Activated gamma-delta T cell treated with anti-CD3 and anti-CD28 coated beads, Interleukin-2, amount 50 U/mL, for 16 hours (primary cell): ENCODE measurements at places on chromosomes 6 and 20.

- no peak for DNase-seq
These were observed 174.7 kb downstream of the DHX35 start for GRCh38 chr20:39136798-39137197.

DNA sequence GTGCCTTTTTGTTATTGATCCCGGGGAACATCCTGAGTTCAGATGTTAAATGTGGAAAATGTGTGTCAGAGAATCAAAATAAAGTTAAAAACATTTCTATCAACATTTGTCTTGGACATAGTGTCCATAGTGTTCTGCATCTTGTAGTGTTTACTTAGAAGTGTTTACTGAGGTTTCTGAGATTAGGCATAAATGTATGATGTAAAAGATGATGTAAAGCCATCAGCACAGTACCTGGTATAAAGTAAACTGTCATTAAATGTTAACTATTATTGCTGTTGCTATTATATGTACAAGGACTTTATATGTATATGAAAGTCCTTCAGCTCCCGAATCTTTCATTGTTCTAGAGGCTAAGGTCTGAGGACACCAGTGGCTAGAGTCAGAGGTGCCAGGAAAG lies 28.2 kb upstream of the VEGFA start:
- no peak for DNase-seq

DNA sequence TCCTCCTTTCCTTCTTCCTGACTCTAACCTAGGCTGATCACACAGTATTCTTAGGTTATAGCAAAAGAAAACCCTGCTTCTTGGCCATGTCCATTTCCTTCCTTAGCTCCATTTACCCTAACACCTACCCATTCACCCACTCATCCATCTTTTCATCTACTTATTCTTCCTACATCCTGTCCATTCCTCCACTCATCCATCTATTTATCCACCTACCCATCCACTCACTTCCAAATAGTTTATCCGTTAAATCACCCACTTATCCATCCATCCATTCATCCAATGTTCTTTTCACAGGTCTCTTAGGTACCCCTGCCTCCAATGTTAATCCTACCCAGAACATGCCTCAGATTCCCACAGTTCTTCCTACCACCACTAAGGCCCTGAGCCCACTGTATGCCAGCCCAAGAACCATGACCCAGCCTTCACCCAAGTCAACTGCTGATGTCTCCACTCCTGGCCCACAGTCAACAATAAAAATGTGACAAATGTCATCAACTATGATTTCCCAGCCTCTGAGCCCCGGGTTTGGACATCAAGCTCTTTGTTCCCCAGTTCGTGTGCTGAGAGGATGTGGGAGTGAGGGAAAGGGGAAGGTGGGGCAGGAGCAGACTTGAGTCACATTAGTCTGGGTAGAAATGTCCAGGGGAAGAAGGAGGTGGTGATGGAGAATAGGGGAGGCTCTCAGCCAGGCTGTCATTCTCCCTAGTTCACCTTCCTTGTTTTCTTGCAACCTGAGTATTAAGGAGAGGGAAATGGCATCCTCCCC lies 24.4 kb downstream of the TREML4 start:
- no peak for DNase-seq

- no peak for DNase-seq
These were observed 90.3 kb downstream of the RNF144B start for GRCh38 chr6:18477301-18477941.

GRCh38 chr20:17520583-17520982 lies 10.6 kb downstream of the BFSP1 start:
- no peak for DNase-seq

GRCh38 chr6:160348223-160349019 lies at the start of gene SLC22A3:
SLC22A3 (plus strand) TSS chr6:160348378; CDS start chr6:160348420, 42 bp downstream.
- DNase-seq = no peak

DNA sequence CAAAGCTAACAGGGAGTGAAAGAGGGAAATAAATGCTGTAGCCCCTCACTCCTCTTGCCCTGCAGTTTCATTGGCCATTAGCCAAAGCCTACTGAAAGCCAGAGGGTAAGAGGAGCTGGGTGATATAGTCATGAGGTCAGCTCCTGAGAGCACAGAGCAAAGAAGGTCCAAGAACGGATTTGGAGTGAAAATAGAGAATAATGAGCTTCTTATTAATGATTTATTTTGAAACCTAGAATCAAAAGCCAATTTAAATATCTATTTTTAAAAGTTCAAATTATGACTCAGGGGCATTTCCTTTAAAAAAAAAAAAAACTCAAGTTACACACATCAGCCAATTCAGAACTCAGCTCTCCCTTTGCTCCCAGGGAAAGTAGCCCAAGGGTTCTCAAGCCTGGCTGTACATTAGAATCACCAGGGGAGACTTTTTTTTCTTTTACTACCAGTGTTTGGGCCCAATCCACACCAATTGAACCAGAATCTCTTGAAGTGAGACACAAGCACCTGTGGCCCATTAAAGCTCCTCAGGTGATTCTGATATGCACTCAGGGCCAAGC lies 79.1 kb downstream of the SNAP25 start:
- DNase-seq = no peak

- no peak for DNase-seq
These were observed 57.4 kb downstream of the ARHGAP40 start for GRCh38 chr20:38658879-38659596.

- no peak for DNase-seq
These were observed 144.4 kb upstream of the AKIRIN2 start for GRCh38 chr6:87846434-87846833.
